Posterior vena cava (tissue), 2 donors: ENCODE measurements at places on chromosomes 11 and 22.
A peak's percentile ranks its signal among the peaks of the same experiment; 100 is the strongest.

GRCh38 chr11:8164746-8165145, 4.1 kb downstream of the RIC3 start:
- no peak for DNase-seq

- no peak for DNase-seq
Measured at GRCh38 chr22:34834059-34834458, 231.9 kb upstream of the ISX start.

DNA sequence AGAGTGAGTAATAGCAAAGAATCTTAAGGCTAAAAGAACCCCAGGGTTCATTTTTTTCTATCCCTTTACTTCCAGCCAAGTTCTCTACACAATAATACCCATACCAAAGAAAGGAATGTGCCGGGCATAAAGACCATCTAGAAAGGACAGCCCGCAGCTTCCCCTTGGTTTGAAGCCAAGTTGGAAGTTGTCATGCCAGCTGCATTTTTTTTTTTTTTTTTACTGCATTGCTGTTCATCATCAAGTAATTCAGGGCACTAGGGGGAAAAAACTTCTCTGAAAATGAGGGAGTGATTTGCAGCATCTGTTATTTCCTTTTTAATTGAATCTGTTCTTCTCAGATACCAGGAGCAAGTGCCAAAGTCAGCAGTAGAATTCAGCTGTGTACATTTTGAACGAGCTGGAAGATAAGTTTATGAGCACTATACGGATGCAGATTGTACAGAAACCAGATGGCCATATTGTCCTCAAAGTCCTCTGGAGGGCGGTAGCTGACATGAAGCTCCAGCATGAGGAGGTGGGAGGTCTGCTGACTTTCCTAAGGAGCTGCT, 56.4 kb downstream of the UBASH3B start:
- no peak for DNase-seq

DNA sequence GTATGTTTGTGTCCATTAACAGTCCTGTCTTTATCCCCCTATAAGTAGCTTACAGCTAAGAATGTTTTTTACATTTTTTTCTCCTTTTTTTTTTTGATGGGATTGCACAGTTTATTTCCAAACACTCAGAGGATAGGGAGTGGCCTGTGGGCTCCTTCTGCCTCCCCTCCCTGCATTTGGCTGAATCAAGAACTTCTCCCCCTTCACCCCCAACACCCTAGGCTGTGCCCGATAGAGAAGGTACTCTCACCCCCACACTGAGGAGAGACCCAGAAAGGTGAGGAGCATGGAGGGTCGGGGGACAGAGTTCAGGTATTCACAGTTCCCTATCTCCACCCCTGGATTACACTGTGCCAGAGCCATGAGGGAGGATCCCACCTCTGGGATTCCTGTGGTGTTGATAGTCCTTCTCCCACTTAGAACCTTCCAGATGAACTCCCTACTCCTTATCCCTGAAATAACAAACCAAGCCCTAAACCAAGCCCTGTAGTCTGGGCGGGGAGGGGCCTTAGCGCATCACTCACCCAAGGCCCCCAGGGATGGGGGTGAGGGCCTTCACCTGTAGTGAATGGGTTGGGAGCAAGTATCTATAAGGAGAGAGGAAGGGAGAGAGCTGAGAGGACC, 97.1 kb downstream of the ADAMTS15 start:
- no peak for DNase-seq

GRCh38 chr11:3986301-3986700, 108.3 kb upstream of the RRM1 start:
- DNase-seq = no peak

- peak; percentile 60 for DNase-seq
Measured at GRCh38 chr11:68997124-68997994, 15.7 kb downstream of the MRGPRF start.
